ENCODE measurements at places on chromosomes 1 and 21. TPM values are rescaled to one million over a fixed set of nuclear protein-coding genes. Genes with fewer than 3 reads are reported as not detected.

C1orf74 gene
- total RNA-seq, result 2.1 TPM

NCMAP gene
- total RNA-seq, result not detected

- H3K4me3 ChIP-seq, result no peak overlapping the region
- H3K27ac ChIP-seq, result no peak overlapping the region
- H3K27me3 ChIP-seq, result peaks cover 4% of the 10 kb centered on the region
- no peak for DNase-seq
These were observed 103.9 kb downstream of the PTPN14 start for GRCh38 chr1:214447557-214447871.

DNA sequence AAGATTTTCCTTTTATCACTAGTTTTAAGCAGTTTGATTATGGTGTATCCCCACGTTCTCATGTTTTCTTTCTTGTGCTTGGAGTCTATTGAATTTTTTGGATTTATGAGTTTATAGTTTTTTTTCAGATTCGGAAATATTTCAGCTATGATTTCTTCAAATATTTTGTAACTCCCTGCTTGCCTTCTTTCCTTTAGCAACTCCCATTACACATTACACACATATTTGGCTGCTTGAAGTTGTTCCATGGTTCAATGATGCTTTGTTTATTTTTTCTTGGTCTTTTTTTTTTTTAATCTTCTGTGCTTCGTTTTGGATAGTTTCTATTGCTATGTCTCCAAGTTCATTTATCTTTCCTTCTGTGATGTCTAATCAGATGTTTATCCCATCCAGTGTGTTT, 48.5 kb upstream of the WARS2 start:
- H3K4me1 ChIP-seq, result no peaks in the 10 kb centered on the region
- no peak overlapping the region for H3K4me3 ChIP-seq
- H3K27me3 ChIP-seq, result no peaks in the 10 kb centered on the region
- peaks cover 8% of the 10 kb centered on the region for H3K36me3 ChIP-seq
- H3K27ac ChIP-seq, result no peak overlapping the region
- DNase-seq, result no peak

GRCh38 chr1:229941831-229942230, 125.2 kb upstream of the GALNT2 start:
- H3K4me3 ChIP-seq, result no peak overlapping the region
- no peaks in the 10 kb centered on the region for H3K36me3 ChIP-seq
- peaks cover 7% of the 10 kb centered on the region for H3K27me3 ChIP-seq
- H3K4me1 ChIP-seq, result no peaks in the 10 kb centered on the region
- no peak overlapping the region for H3K27ac ChIP-seq

GRCh38 chr21:42918291-42918690, 7.1 kb downstream of the ERVH48-1 start:
- H3K27ac ChIP-seq, result no peak overlapping the region
- H3K36me3 ChIP-seq, result no peaks in the 10 kb centered on the region
- no peak overlapping the region for H3K4me3 ChIP-seq

GRCh38 chr21:38597421-38597820, 99.1 kb upstream of the ERG start:
- H3K36me3 ChIP-seq, result no peaks in the 10 kb centered on the region
- H3K4me1 ChIP-seq, result no peaks in the 10 kb centered on the region
- peaks cover 2% of the 10 kb centered on the region for H3K27me3 ChIP-seq
- no peak overlapping the region for H3K27ac ChIP-seq
- no peak overlapping the region for H3K4me3 ChIP-seq
- no peak for DNase-seq

- no peak overlapping the region for H3K27ac ChIP-seq
- no peak for DNase-seq
- no peaks in the 10 kb centered on the region for H3K27me3 ChIP-seq
- H3K36me3 ChIP-seq, result no peaks in the 10 kb centered on the region
- H3K4me1 ChIP-seq, result no peaks in the 10 kb centered on the region
These were observed 16.7 kb downstream of the LRRC3 start for GRCh38 chr21:44471996-44472395.
